Germinal center (tissue), 1 donor: ENCODE measurements at places on chromosomes 3 and 15.

DNA sequence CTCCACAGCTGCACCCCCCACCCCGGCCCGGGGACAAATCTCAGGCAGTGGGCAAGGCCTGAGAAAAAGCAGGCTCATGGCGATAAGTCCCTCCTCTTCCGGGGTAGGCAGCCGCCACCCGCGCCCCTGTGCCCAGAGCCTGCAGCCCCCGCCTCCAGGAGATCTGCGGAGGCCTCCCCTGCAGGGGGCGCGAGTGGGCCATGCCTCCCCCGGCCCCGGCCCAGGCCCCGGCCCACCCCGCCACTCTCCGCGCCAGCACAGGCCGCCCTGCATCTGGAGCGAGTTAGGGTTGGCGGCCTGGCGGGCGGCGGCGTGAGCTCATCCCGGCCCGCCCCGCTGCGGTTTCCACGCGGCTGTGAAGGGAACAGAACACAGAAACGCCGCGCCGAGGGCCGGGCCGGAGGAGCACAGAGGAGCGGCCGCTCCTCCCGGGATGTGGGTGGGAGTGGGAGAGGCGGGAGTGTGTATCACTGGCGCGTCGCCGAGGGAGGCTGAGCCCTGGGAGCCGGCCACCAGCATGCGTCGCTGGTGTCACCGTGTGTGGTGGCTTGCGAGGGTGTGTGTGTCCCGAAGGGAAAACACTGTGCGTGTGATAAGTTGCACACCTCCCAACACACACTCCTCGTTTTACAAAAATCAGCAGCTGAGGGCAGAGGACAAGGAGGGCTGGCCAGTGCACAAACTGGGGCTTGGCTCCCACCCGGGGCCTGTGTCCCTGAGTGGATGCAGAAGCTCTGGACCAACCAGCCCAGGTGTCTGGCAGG, 17.2 kb downstream of the MYL3 start:
- peak; percentile 87 for DNase-seq

DNA sequence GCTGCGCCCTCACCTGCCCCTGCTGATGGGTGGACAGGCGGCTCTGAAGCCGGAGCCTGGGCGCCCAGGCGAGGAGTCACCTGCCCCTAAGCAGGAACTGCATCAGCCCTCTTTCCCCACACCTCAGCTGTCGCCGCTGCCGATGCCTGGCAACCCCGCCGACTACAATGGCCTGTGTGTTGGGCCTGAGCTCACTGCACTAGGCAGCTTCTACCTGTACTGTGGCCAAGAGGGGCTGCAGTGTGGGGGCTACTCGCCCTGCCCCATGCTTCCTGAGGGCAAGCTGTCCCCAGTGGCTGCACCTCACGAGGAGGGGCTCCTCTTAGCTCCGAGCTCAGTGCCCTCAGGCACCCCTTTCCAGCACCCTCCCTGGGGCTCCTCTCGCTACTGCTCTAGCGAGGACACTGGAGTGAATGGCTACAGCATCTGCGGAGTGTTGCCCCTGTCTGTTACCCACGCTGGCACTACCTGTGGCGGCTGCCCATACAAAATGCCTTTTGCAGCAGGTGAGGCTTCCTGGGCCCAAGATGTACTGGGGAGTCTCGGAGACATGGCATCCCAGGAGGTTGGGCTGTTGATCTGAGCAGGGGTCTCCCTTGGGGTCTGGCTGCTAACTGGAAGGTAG, 11.3 kb upstream of the CHST14 start:
- DNase-seq = no peak

DNA sequence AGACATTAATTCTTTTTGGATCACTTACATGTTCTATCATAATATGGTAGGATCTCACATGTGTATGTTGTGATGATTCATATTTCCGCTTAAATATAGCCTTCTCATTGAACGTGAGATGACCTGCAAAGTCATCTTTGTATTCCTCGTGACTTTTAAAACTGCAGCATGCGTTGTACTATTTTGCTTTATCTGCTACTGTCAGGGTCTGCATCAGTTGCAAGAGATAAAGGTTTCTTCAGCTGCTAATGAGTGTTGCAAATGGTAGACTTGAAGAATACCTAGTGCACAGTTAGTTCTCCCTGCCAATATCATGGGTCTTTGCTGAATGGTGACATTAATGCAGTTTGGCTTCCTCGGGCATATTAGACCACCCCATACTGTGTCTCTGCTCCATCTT, 31.8 kb downstream of the REC114 start:
- DNase-seq = no peak

DNA sequence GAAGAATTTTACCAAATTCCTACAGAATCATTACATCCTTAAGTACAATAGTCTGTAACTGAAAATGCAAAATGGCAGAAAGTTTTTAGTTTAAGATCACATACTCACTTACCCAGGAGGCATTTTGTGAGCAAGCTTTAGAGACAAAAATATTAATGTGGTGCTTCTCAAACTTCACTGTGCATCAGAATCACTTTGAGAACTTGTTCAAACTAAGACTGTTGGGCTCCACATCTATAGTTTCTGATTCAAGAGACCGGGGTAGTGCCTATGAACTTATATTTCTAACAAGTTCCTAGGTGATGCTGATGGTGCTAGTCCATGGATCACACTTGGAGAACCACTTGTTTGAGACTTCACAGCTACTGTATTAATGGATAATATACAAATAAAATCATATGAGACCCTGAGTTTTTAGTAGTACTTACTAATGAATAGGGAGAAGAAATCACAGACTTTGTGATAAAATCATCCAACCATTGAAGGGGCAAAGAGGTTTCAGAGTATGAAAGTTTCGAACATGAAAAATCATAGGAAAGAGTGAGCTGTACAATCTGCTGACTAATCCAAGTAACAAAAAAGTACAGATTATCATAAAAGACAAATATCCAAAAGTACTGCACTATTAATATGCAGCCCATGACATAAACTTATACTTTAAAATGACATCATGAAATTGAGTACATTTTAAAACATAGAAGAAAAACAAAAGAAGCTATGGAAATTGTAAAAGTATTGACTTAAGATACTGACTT, 110.3 kb downstream of the ADAM10 start:
- no peak for DNase-seq
